ENCODE measurements at places on chromosomes 2 and 18.

DNA sequence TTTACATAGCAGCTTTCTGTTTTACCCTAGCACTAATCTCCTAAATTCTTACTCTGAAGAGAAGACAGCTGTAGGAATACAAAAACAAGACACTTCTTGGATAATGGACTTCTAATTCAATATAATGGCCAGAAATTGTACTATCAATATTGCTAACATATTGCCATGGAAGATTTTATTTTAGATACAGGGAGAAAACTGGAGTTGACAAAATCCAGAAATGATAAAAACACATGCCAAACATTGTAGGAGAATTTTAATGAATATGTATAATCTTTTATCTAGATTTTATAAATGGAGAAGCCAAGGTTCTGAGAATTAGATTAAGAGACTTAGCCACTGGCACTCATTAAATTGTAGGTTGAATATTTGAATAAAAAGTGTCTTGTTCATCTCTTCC is 1838.8 kb upstream of the LRRTM1 start:
- no peak for DNase-seq

GRCh38 chr2:118813601-118814339 is 33.7 kb downstream of the EN1 start:
- DNase-seq = no peak

- DNase-seq = no peak
Measured at GRCh38 chr18:47619771-47620448, 310.5 kb downstream of the SMAD2 start.

- DNase-seq = no peak
Measured at GRCh38 chr18:77119101-77119850, 13.3 kb downstream of the MBP start.

- no peak for DNase-seq
Measured at GRCh38 chr2:226703514-226703913, 96.1 kb downstream of the IRS1 start.

DNA sequence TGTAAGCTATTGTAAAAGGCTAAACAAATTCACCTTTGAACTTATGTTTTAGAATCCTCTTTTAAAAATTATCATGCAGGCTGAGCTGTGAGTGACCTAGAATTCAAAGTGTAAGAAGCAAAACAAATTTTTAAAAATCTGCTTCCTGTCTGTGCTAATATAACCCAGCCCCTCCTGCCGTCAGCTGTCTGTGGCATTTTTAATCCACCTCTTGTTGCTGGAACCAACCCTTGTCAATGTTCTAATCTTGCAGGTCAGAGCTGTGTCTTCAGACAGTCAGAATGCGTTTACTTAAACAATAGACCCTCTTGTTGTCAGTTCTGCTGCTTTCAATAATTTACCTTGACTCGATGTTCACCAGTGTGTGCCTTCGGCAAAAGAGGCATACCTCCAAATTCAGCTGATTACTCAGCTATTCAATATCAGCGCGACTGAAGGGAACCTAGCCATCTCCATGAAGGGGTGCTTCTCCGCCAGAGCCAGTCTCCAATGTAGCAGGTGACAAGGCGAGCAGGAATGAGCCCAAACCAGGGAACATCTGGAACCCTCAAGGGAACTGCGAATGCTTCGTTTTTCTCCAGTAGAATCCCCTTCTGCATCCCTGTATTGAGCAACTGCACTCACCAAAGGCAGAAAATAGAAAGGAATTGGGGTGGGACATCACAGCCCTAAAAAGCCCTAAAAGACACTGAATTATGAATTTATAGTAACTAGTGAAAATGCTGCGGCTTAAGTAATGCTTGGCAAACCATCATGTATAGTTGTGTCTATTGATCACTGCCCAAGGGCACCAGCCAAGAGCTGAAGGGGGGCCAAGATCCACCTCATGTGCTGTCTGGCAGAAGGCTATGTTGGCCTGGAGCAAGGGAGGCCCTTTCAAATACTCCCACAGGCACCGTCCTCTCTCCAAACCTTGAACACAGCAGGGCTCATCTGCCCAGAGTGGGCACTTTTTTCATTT is 62.5 kb downstream of the LYPD6B start:
- no peak for DNase-seq

GRCh38 chr2:196353717-196354116 is 182.3 kb upstream of the STK17B start:
- no peak for DNase-seq

- no peak for DNase-seq
Measured at GRCh38 chr2:16644221-16644925, 21.3 kb downstream of the CYRIA start.

DNA sequence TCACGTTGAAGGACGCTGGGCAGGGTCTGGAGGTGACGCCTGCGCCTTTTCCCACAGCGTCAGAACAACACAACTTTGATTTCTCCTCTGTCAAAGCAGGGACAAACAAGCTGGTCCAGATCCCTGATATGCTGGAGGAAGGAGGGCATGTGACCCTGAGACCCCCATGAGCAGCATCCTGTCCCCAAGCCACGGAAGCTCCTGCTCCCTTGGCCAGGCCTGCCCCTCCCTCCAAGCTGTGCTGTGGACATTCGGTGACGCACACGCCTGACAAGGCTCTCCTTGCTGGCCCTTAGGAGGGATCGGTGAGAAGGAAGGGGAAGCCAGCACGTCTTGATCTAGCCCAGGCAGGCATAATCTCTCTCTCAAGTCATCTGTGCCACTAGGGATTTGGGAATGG is 11.3 kb downstream of the MLPH start:
- no peak for DNase-seq

GRCh38 chr18:60910534-60910933 is 422.7 kb upstream of the CDH20 start:
- no peak for DNase-seq

DNA sequence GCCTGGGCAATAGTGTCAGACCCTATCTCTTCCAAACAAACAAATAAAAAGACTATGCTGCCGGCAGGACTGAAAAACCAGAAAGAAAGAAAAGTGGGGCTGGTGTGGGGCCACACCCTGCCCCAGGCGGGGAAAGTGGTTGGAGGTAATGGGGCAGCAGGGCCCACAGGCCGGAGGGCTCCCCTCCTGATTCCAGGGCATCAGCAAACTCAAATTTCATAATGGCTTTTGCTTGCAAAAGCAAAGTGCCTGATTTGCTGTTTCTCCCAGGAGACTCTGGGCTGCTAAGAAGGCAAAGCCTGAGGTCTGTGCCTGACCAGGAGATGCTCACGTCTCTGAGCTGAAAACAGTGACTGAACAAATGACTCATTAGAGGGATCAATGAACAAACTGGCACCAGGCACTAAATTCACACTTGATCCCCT is 121.9 kb downstream of the HDAC4 start:
- DNase-seq = peak; percentile 44

- DNase-seq = peak; percentile 92
Measured at GRCh38 chr2:162243294-162243693, at the start of gene FAP. Gene FAP, minus strand, starts transcription at chr2:162243445. Its CDS starts 118 bp downstream, at chr2:162243327.

- DNase-seq = no peak
Measured at GRCh38 chr18:46502444-46502843, 154.6 kb downstream of the LOXHD1 start.

DNA sequence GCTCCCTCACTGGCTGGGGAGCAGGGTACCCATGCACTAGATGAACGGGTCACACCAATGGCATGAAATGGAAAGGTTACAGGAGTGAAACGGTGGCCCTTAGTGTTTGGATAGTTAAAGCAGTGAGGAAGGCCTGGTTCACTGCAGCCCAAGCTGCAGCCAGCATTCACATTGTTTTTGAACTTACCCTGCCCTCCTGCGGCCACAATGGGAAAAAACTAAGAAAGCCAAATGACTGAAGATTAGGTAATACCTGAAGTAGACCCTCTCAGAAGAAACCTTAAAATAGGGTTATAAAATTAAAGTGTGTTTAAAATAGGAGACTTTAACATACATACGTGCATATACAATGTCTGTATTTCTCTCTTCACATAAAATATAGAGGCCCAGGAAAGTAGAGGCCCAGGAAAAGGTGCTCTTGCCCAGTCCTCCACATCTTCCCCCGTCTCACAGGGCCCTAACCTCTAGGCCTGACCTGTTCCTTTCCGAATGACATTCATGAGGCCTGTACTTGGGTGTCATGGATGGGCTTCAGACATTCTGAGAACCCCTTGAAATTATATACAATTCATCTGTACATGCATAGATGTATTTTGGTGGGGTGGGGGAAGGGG is 33.3 kb downstream of the DOK1 start:
- peak; percentile 66 for DNase-seq

DNA sequence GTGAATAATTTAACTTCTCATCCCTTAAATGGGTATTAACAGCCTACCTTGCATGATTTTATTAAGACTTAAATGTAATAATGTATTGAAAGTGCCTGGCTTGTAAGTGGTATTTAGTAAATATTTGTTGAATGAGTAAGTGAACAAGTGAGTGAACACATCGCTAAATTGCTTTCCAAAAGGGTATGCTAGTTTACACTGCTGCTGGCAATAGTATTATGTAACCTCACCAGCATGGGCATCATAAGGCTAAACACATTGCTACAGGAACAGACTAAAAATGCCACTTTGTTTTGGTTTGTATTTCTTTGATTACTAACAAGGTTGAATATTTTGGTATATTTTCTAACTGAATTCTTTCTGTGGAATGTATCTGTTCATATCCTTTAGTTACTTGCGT is 9.8 kb downstream of the WDR43 start:
- peak; percentile 70 for DNase-seq

DNA sequence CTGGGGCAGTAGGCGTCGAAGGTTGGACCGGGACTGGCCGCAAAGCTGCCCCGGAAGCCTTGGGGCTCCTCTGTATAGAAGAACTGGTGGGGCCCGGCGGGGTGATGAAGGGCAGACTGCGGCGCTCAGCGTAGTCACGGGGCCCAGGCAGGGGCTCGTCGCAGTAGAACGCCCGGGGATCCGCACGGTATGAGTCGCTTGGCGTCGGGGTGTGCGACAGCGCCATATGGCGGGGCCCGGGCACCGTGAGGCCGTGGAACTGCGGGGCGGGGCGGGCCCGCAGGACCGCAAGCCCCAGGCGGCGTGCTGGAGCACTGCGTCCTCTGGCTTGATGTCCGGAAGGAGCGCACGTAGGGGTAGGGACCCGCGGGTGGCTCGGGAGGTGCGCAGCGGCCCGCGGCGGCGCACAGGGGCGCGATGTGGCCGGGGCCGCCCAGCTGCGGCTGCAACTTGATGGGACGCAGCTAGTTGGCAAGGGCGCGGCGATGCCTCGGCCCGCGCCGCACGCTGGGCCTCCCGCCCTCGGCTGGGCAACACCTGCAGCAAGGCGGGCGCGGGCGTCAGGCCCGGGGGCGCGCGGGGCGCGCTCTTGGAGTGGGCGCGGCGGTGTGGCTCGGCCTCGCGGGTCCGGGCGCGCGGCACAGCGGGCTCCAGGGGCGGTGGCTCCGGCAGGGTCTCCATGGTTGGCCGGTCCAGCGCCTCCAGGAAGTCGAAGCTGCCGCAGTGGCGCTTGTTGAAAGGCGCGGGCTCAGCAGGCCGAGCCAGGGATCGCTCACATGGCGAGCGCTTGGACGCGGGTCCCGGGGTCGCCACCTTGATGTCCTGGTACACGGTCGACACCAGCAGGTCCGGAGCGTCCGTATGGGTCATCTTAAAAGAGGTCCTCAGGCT is 251.4 kb downstream of the ANKRD30B start:
- no peak for DNase-seq

- no peak for DNase-seq
Measured at GRCh38 chr2:73256618-73256922, 22.5 kb downstream of the CCT7 start.

GRCh38 chr2:30527411-30527810 is 80.4 kb downstream of the LCLAT1 start:
- DNase-seq = no peak

GRCh38 chr2:216887138-216887537 is 27.3 kb upstream of the TNP1 start:
- no peak for DNase-seq

DNA sequence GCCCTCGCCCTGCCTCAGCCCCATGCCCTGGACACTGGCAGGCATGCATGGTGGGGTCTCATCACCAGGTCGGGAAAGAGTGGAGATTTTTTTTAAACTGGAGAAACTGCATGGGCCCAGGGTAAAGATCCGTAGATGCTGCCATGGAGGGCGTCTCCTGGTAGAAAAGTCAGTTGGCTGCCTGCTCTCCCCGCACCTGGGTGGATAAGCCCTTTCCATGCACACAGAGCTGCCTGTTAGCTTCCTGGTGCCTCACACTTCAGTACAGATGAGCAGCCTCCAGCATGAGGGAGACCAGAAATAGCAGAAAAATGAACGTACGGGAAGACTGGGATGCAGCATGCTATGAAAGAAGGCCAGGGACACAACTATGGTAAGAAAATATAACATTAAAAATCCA is 92.0 kb downstream of the ASAP2 start:
- no peak for DNase-seq

DNA sequence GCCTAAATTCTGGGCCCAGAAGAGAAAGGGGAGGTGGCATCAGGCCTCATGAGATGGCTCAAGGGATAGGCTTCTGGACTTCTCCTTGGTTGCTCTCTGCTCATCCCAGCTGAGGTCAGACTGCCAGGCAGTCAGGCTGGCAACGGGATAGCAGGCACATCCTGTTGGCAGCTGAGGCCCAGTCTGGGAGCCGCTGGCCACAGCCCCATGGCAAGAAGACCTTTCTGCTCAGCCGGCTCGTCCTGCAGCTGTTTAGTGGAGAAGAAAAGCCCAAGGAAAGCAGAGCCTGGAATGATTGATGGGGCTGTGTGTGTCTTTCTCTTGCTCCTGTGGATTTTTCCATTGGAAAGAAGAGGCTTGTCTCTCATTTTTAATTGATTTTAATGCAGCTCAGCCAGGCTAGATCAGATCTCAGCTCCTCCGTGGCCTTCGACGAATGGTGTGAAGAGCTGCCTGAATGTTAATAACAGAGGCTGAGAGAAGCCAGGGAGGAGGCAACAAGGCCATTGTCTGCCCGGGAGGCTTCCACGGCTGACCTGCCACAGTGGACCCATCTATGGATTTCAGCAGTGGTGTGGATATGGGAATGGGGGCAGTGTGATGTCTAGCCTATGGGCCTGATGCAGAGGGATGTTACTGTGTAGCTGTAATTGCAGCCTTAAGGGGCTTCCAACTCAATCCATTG is 99.5 kb downstream of the HS1BP3 start:
- no peak for DNase-seq

GRCh38 chr18:10149768-10150556 is 236.1 kb downstream of the VAPA start:
- no peak for DNase-seq

DNA sequence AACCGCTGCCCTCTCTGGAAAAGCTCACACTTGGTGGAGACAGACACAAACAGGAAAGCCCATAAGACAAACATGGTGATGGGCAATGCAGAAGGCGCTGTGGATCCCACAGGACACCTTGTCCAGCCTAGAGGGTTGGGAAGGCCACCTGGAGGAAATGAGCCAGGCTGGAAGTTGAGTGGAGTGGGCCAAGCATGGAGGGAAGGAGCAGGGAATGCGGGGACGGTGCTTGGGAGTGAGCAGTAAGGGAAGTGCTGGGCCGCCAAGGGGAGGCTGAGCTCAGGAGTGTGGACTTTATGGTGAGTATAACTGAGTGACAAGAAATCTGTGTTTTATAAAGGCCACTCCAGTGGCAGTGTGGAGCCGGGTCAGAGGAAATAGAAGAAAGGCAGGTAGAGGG is 2.8 kb upstream of the GRHL1 start:
- no peak for DNase-seq

DNA sequence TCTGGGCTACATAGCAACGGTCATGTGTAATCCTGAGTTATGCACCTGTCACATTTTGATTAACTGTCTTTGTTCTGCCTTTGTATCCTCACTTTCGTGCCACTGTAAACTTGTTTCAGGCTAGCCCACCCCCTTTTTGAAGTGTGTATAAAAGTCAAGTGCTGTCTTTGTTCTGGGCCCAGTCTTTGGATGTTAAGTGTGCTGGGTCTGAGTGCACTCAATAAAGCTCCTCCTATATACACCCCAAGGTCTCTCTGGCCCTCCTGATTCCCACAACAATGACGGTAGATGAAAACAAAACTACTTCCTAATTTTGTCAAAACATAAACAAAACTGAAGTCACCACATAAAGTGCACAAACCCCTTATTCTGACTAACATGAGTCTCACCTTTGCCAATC is 633.4 kb downstream of the DSC3 start:
- DNase-seq = no peak

Measured in amniotic epithelial cell (primary cell).